ENCODE measurements at places on chromosomes 2 and 18. TPM values are rescaled to one million over a fixed set of nuclear protein-coding genes. Genes with fewer than 3 reads are reported as not detected.
A peak's percentile ranks its signal among the peaks of the same experiment; 100 is the strongest.

- DNase-seq, result no peak
Observed at GRCh38 chr18:77065221-77065981, 67.2 kb downstream of the MBP start.

Gene KCNJ13
- total RNA-seq, result 98.2 TPM

DNA sequence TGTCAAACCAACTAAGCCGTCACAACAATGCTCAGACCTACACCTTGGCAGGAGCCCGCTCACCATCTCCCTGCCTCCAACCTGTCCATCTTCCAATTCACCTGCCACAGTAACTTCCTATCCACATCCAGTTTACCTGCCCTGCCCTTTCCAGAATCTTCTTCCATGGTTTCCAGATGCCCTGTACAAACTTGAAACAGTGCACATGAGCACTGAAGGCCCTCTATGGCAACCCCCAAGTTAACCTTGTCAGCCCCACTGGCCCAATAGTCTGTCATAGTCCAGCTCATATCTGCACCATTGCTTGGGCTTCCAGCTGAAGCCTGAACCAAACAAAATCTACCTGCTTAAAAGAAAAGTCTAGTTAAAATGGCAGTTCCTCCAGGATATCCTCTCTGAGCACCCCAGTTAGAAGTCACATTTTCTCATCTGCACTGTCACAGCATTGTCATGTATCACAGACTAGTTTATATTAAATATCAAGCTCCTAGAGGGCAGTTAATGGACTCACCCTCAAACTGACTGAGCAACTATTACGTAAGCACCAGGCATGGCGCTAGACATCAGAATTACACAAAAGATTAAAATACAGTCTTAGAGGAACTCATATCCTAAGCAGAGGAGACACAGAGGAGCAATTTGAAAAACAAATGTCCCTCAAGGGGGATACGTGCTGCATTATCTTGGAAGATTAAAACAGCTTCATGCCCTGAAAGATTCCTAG lies 11.6 kb downstream of the NFE2L2 start:
- no peak for DNase-seq

DNA sequence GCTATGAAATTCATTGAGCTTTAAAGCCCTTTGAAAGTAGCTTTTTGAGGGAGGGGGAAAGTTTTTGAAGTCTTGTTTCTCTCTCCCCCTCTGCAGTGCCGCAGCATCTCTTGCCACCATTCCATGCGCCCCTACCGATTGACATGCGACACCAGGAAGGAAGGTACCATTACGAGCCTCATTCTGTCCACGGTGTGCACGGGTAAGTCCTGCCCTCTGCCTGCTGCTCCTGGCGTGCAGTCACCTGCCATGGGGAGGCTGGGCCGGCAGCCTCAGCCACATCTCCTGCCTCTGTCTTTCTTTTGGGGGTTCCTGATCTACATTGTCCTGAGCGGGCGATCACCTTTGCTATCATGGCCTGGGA lies 191.6 kb downstream of the GLI2 start:
- no peak for DNase-seq

GRCh38 chr2:110858993-110859701 lies 126.8 kb downstream of the ACOXL start:
- DNase-seq, result no peak

DNA sequence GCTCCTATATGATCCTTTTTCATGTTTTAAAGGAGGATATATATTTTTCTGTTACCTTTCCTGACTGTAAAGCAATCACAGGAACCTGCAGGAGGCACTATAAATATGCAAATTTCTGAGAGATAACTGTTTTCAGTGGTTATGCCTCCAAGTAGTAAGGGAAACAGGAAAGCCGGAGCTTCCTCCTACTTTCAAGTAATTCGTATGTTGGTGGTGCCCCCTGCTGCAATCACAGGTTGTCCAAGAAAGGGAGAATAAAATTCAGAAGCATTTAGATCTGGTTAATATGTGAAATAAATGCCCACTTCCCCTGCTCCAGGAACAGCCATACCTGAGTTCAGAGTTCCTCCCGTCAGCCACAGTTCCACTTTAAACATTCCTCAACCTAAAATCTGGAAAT lies 12.0 kb upstream of the BCL11A start:
- peak; percentile 74 for DNase-seq

- no peak for DNase-seq
Observed at GRCh38 chr2:149223472-149224095, 106.8 kb upstream of the LYPD6 start.

DNA sequence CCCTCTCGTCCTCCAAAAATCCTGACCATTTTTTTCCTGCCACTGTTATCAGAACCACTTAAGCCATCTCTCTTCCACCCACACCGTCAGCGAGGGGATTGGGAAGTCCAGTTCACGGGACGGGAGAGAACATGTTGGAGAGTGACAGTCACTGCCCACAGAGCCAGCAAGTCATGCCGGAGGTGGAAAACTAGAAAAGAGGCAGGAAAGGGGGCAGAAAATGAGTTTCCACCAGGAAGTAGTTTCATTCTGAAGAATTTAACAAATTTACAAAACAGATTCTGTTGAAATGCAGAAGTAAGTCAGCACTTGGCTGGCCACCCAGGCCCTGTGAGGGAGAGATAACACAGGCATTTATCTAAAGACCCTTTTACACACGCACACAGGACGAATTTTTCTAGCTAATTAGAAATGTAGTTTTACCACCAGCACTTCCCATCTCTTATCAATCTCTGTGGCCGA lies 431.3 kb downstream of the TSN start:
- DNase-seq, result no peak

DNA sequence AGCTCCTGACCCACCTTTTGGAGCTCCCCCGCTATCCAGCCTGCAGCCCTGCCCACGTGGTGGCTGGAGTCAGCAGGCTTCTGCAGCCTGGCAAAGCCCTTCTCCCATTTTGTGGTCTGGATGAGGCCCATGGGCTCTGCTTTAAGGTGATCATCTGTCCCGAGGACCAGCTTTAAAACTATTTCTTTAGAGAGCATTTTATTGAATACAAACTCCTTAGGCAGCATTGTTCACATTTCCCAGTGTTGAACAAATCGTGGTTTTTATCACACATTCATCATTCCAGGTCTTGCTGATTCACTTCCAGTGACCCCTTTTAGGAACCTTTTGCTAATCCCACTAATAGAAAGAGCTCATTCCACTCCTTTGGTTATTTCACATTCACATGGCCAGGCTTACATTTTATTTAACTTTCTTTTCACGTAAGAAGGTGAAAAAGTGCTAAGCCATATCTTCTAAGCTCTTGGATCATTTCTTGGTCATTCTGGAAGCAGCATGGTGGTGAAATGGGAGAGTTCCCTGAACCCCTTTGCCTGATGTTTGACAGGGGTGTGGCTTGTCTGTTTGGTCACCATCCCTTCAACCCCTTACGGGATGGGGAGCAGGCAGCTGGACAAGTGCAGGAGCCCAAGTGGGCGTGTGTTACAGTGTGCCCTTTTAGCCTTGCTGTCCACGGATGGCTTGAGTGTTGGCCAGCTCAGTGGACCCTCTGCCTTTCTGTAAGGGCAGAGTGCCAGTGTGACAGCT lies 80.4 kb upstream of the RAPGEF4 start:
- no peak for DNase-seq

Gene GALNT3
- total RNA-seq, result 43.7 TPM

DNA sequence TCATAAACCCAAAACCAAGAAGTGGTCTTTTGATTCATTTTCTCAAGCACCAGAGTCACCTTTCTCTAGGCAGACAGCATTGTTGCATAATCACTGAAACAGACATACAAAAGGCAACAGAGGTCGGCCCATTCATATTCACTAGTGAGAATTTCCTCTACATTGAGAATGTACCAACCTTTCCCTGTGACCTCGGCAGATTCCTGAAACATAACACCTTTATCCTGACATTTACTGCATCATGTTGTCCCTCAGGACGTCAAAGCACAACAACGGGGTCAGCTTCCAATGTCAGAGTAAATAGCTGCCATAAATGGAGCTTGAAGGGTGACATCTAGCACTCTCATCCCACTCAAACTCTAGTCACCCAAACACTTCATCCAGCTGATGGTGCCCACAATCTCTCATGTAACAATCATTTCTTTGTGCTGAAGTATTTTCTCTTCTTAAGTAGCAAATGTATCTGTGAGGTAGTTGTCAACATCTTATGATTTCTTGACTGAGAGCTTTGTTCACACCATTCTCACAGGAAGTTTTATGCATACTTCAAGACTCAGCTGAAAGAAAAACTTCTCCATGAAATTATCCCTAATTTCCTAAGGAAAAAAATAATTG lies 802.6 kb upstream of the CHAC2 start:
- no peak for DNase-seq

- no peak for DNase-seq
Observed at GRCh38 chr2:59804732-59805131, 748.7 kb downstream of the BCL11A start.

GRCh38 chr2:47636596-47637264 lies 146.2 kb upstream of the MSH6 start:
- DNase-seq, result no peak

Gene GRP
- total RNA-seq, result not detected

GRCh38 chr2:107276034-107276433 lies 390.1 kb upstream of the ST6GAL2 start:
- no peak for DNase-seq

Gene POTEF
- total RNA-seq, result not detected

- peak; percentile 36 for DNase-seq
Observed at GRCh38 chr18:13261661-13262357, 43.2 kb downstream of the LDLRAD4 start.

GRCh38 chr2:15668611-15669305 lies 77.1 kb downstream of the DDX1 start:
- no peak for DNase-seq

Gene GALR1
- total RNA-seq, result 0.83 TPM

DNA sequence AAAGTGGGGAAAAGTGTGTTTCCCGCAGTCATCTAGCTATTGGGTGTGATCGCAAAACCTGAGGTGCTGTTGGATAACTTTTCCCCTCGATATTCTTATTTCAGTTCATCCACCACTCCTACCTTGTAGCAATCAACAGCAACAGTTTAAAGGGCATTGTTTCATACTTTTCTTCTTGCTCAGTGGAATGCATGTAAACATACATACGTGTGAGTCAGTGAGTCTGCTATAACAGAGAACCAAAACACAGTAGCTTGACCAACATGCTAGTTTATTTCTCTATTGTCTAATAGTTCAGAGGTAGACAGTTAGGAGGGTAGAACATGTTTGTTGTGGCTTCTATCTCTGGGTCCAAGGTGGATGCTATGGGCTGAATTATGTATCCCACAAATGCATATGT lies 77.6 kb upstream of the FOXI3 start:
- no peak for DNase-seq

DNA sequence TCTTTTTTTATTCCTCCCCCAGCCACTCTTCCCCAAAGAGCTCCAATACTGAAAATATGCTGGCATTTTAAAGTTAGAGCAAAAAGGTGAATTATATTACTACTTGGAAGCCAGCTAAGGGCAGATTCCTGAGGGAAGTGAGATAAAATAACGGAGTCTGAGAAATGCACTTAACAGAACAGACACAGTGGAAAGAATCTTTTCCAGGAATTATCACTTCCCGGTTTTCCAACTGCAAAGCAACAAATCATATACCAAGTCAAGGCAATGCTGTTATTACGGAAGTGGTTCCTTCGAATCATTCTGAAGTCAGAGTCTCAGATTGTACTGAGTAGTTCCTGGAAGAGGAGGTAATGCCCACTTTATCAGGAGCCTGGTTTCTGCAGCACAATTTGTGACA lies 435.0 kb upstream of the SPRED2 start:
- DNase-seq, result no peak

DNA sequence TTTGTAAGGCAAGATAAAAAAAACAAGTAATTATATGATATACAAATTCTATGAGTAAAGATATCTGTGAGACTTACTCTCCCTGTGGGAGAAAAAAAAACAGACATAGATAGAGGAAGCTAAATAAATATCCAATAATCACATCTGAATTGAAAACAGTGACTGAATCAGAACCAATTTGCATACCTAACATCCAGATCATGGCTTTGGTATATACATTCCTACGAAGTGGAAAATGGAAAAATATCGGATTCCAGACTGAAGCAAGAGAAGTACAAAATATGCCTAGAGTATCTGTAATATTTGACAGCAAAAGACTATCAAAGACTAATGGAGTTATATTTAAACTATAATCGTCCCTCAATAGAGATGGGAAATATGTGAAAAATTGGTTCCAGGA lies 1108.1 kb upstream of the CHAC2 start:
- no peak for DNase-seq

Gene NTSR2
- not detected for total RNA-seq

- no peak for DNase-seq
Observed at GRCh38 chr2:194526121-194526520, 1130.9 kb upstream of the SLC39A10 start.

DNA sequence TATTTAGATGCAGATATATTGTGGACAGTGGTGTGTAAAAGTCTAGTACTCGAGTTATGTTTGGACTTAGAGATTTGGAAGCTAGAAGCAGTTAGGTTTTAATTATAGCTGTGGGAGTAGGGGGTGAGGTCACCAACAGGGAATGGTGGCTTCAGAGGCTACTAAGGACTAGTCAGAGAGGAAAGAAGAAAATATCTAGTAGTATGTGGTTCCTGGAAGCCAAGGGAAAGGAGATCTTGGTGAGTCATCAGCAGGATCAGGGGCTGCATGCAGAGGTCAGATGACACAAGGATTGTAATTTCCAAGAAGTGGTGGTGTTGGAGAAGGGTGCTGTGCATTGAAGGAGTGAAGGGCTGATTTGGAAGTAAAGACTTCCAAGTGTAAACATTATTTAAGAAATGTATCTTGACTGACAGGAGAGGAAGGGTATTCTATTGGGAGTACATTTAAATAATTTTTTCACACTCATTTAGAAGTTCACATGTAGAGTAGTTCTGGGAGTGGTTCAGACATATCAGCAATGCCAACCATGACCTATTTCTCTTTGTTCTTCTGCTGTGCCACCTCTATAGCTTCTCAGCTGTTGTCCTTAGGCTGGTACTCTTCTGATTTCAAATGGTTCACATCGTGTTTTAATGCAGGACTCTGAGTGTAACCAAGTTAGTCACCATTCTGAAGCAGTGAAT lies 59.1 kb downstream of the ACSL3 start:
- no peak for DNase-seq

DNA sequence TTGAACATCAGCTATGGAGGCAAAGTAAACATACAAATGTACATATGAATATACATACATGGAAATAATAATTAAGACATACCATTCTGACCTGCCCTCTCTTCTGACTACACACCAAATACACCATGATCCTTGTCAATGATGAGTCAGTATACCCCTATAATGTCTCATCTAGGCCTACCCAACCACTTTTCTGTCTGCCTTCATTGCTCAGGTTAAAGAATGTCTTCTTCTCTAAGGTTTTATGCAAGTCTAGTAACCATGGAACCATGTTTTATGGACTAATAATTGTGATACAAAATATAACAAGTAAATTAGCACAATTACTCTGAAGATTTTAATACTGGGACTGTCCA lies 128.7 kb downstream of the NCKAP5 start:
- DNase-seq, result no peak

Gene CCDC68
- 91.1 TPM for total RNA-seq

Gene POTEI
- not detected for total RNA-seq

- DNase-seq, result no peak
Observed at GRCh38 chr2:7773362-7774360, 856.4 kb downstream of the RNF144A start.
